ENCODE measurements at places on chromosomes 5 and 9.

- no peak for DNase-seq
These were observed 9.9 kb upstream of the PALM2AKAP2 start for GRCh38 chr9:109770101-109770500.

DNA sequence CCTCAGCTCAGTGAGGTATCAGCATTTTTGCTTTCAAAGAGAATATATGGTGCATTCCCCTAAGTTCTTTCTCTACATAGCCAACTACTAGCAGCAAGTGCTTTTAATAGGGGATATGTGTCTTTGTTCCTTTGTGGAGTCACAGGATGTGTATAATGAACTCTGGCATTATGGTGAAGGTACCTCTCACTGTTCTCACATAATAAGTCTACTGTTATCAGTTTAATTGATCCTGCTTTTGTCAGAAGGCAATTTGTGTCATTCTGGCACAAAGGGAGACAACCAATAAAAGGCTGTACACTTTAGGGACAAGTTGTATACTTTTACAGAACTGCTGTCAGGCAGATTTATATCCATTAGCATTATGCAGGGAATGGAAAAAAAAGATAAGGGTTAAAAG, 531.4 kb upstream of the RIOK2 start:
- no peak for DNase-seq

- DNase-seq: no peak
These were observed 42.1 kb downstream of the CLINT1 start for GRCh38 chr5:157816682-157817386.

DNA sequence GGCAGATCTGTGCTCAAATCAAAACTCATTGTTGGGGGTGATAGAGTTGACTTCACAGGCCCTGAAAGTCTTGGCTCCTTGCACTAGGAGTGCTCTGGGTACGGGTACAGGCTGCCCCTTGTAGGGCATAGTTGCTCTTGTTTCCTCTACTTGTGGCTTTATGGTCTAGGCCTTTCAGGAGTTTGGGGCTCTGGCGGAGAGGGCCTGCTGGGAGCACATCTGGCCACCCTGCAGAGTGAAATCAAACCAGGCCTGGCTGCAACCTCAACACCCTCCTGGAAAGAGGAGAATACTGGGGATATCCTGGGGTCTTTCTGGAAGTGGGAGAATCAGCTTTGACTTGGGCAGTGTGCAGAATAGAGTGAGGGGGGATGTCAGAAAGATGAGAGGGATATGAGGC, 1.5 kb downstream of the TGFBI start:
- no peak for DNase-seq

DNA sequence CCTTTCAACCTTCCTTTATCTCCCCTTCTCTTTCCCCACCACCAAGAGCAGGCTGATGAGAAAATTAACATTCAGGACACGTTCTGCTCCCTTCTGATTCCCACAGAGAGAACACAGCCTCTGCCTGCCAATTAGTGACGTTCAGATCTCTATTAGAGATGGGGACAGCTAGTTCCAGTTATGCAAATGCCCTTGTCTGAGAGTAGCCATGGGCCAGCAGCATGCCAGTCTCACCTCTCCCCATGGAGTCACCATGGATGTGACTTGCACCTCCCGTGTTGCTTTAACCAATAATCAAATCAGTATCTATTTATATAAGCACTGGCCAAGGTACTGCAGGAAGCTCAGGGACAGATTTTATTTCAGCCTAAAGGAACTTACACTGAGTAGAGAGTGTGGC, 61.3 kb downstream of the KCNIP1 start:
- no peak for DNase-seq

DNA sequence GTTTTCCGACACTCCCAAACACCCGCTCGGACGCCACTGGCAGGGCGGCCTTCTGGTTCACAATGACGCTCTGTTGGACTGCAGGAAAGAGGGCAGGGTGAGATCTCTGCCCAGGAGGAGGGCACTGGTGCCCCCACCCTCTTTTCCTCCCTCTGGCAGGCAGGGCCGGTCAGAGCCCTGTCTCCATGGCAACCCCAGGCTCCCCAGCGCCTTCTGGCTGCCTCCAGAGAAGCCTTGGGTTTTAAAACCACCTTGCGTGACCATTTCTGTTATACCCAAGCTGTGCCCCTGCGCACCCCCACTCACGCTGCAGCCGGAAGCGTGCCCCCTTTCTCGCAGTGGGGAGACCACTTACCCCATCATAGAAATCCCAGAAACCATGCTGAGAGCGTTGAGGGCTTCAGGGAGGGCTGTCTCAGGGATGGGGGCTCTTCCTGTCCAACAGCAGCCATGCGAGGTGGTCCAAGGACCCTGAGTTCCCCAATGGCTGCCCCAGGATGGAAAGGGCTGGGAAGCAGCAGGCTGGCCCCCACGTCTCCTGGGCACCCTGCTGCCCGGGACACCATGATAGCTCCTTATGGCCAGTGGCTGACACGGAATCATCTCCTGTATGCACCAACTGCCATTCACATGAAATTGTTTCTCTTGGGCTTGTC, 7.3 kb downstream of the C9orf50 start:
- no peak for DNase-seq

GRCh38 chr9:87507576-87507975, 9.9 kb downstream of the DAPK1 start:
- no peak for DNase-seq

GRCh38 chr5:177498013-177498787, 796 bp upstream of the PDLIM7 start:
- no peak for DNase-seq

DNA sequence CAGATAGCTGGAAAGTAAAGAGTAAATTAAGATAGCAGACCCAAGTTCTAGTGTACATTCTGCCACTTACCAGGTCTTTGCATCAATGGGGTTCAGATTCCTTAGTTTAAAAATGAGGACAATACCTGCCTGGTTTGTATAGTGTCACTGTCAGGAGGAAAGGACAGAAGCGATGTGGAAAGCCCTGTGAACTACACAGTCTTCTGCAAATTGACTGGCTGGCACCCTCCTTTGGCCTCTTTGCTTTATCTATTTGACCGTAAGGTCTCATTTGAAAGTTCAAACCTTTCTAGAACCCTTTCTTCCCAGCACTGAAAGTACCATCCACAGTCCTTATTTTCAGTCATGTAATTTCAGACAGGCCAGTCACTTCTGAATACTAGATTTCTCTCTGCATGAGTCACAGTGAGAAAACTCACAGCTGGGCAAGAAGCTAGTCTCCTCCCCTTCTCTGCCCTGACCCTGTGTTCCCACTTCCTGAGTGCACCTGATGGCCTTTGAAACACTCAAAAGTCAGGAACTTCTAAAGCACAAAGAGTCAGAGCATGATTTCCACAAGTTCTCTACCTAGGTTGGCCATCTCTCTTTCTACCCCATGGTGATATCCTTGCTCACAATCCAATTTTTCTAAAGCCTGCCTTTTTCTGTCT, 91.3 kb upstream of the RASEF start:
- DNase-seq: no peak

- no peak for DNase-seq
These were observed 760 bp upstream of the MAN1B1 start for GRCh38 chr9:137085920-137086530.

- DNase-seq: no peak
These were observed 6.5 kb downstream of the ABO start for GRCh38 chr9:133268335-133269056.

DNA sequence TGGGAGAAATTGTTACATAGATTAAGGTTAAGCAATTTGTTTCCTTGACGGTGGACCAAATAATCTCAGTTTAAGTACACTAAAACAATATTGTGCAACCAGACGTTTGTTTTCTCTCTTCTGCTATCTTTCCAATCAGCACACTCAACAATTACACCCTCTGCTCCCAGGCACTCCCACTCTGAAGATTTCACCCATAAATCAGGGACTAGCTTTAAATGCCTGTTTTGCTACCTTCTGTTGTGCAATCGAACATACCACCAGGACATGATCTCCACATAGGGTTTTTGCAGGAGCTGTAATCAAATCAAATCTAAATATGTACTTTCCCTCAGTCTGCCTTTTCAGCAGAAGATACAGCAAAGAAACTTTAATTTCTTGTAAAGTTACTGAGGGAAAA, 405.8 kb upstream of the TLE4 start:
- DNase-seq: no peak

- no peak for DNase-seq
These were observed 79.7 kb upstream of the SPDL1 start for GRCh38 chr5:169503886-169504285.

DNA sequence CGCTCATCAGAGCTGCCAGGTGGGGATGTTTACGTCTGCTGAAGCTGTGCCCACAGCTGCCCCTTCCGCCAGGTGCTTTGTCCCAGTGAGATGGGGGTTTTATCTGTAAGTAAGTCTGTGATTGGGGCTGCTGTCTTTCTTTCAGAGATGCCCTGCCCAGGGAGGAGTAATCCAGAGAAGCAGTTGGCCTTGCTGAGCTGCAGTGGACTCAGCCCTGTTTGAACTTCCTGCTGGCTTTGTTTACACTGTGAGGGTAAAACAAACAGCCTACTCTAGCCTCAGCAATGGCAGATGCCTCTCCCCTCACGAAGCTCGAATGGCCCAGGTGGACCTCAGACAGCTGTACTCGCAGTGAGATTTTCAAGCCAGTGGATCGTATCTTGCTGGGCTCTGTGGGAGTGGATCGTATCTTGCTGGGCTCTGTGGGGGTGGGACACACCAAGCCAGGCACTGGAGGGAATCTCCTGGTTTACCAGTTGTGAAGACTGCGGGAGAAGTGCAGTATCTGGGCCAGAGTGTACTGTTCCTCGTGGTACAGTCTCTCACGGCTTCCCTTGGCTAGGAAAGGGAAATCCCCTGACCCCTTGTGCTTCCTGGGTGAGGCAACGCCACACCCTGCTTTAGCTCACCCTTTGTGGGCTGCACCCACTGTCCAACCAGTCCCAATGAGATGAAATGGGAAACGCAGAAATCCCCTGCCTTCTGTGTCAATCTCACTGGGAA, 530.1 kb upstream of the DMAC1 start:
- no peak for DNase-seq

- DNase-seq: no peak
These were observed 722.9 kb upstream of the RGMB start for GRCh38 chr5:98050583-98050982.

- no peak for DNase-seq
These were observed 644 bp downstream of the BRD3 start for GRCh38 chr9:134066913-134067851.

DNA sequence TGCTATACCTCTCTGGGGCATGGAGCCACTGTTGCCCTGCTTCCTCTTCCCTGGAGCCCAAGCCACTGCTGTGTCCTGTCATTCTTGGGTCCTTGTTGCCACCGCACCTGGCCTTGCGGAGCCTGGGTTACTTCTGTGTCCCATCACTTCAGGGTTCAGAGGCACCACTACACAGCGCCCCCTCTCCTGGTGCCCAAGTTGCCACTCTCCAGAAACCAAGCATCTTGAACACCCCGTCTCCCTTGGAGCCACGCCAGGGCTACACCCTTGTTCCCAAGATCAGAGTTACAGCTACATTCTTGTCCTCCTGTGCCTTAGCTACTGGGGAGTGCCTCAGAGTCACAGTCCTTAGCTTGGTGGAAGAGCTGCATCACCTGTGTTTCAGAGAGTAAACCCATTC, 147.2 kb upstream of the CD180 start:
- DNase-seq: no peak

DNA sequence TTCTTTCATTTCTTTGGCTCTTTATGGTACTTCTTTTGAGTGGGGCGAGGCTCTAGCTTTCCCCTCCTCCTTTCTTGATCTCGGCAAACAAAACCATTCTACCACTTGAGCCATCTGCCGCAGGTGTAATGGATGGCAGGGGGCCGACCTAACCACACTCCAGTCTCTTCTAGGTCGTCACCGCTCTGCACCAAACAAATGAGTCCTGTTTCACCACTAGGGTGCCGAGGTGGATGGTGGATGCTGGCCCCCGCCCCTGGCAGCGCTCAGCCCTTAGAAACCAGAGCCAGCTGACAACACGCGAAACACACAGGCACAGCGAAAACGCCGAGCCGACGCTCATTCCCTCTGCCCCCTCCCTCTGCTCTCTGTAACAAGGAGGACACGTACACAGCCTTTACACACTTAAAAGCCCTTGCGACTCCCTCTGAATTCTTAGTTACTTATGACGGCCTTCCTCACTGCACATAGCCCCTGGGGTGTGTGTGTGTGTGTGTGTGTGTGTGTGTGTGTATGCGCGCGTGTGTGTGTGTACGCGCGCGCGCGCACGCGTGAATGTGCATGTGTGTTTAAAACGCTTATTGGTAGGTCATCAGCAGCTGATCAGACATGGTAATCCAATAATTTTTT, 199.4 kb downstream of the MEF2C start:
- no peak for DNase-seq

GRCh38 chr9:8287501-8287900, 487.9 kb upstream of the DMAC1 start:
- no peak for DNase-seq

DNA sequence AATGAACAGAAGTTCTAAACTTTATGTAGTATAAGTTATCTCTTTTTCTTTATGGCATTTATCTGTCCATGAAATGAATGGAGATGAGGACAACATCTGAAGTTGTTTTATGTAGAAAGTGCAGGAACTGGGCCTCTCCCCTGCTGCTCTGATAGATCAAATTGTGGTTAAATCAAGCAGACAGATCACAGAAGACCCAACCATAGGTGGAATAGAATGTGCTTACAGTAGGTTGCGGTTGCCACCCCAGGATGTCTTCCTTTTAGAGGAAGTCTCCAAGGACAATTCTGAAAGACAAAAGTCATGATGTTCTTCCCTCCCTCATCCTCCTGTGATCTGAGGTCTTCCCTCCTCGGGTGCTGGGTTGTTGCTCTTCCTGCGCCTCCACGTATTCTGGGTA, 12.9 kb downstream of the RASGRF2 start:
- no peak for DNase-seq

DNA sequence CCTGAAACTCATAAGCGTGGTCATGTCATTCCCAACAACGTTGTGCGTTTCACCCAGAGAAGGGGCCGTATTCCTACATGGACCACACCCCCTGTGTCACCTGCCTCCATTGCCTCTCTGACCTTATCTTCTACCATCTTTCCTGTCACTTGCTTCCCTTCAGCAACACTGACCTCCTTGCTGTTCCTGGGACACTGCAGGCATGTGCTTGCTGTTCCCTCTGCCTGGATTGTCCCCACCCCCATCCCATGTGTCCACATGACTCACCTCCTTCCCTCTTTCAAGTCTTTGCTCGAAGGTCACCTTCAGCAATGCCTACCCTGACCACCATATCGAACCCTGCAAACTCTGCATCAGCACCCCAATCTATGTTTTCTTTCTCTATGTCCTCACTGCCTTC, 133.2 kb upstream of the ZNF618 start:
- no peak for DNase-seq

DNA sequence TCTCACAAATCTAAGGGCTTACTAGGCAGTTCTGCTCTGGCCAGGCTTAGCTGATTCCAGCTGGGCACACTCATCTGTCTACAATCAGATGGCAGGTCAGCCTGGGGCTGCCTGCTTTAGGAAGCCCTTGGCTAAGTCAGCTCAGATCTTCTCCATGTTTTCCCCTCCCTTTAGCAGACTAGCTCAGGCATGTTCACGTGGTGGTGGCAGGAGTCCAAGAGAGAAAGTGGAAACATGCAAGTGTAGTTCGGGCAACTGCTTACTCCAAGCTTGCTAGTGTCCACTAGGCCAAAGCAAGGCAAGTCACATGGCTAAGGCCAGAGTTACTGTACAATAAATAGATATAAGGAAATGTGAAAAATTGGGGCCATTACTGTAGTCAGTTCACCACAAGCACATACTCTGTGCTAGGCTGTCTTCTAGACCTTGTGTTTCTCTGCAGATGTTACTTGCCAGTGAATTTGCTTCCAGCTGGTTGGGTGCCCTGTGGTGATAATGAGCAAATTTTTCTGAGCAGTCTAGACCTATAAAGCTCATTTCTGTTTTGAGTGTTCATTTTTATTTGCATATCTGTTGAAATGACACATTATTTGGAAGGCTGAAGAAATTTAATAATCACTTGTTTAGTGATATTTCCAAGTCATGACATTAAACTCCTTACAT, 38.3 kb downstream of the RECK start:
- DNase-seq: no peak

Data from activated CD4-positive, CD25-positive, alpha-beta regulatory T cell treated with anti-CD3 and anti-CD28 coated beads, Interleukin-2, amount 50 U/mL, for 16 hours (primary cell).